Cortex of kidney (tissue), 1 donor: ENCODE measurements at places on chromosomes 2 and 18.

GRCh38 chr2:86281066-86281700, 56.2 kb downstream of the REEP1 start:
- no peak for DNase-seq

DNA sequence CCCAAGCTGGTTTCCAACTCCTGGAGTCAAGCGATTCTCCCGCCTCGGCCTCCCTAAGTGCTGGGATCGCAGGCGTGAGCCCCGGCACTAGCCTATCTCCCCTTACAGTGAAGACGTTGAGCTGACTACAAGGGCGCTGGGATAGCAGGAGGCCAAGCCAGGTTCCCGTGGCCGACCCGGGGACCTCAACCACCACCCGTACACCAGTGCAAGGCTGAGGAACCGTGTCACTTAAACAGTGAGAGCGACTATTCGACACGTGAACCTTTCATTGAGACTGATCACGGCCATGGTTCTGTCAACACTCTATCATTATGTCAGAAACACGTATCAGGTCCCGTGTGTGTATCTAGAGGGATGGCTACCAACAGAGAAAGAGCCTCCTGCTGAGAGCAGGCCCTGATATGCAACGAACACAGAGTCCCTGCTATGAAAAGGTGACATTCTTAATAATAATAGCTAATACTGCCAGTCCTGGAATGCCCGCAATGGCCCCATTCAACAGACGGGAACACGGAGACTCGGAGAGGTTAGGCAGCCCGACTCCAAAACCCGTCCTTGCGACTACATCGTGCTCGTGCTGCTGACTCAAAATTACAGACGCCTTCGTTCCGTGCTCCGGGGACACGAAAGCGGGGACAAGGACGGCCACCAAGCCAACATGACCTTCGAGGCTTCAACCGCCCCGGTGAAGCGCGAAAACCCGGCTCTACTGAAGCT, 833 bp downstream of the AFG3L2 start:
- no peak for DNase-seq

DNA sequence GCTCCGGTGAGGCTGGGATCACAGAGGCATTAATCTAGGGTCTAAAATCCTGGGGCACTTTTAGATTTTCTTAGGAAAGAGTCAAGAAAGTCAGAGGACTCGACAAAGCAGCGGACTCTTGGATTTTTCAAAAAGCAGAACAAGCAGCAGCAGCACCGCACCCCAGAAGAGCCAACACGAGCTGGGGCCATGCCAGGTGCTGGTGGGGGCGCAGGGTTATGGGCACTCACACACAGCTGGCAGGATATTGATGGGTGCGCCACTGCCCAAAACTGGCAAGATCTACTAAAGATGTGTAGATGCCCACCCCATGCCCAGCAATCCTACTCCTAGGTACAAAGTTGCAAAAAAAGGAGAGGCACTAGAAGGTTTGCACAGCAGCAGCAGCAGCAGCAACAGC, 33.9 kb upstream of the SEMA4C start:
- no peak for DNase-seq

DNA sequence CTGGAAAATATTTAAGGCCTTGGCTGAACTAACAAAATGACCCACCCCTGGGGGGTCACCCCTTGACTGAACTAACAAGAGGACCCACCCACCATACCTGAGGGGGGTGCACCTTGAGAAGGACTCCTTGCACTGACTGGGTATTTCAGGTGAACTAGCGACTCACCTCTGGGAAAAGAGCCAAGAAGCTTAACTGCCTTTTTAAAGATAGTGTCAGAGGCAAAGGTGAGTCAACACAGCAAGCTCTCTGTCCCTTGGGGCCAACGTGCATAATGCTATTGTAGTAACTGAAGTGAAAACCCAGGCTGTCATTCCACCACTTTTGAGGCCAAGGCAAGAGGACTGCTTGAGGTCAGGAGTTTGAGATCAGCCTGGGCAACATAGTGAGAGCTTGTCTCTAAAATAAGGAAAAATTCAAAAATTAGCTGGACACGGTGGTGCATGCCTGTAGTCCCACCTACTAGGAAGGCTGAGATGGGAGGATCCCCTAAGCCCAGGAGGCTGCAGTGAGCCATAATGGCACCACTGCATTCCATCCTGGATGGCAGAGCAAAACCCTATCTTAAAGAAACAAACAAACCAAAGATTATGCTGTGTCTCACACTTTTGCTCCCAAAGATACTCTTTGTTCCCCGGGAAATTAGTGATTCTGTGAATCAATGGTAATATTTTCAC, 36.4 kb upstream of the ZCCHC2 start:
- DNase-seq, result no peak

DNA sequence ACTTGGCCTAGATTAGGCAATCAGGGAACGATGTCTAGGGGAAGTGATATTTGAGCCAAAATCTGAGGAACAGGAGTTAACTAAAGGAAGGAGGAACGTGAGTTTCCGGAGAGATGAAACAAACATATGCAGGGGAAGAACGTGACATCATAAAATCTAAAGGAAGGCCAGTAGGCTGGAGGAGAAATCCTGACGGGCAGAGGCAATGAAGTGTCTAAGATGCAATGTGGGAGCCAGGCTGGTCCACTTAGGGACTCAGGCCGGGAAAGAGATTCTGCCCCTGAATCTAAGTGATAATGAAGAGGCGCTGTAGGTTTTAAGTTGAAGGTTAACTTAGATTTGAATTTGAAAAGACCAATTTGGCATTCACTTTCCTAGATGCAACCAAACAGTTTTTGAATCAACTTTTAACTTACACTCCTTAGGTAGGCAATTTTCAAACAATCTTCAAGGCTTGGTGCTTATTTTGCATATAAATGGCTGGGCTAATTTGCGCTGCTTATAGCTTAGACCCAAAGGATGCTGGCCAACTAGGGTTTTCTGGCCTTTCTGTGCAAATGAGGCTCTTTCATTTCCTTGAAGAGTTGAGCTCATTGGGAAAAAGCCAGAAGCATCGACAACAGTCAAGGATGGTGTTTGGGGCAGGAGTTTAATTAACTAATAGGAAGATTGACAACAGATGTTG, 221.7 kb downstream of the SOX11 start:
- DNase-seq, result no peak

DNA sequence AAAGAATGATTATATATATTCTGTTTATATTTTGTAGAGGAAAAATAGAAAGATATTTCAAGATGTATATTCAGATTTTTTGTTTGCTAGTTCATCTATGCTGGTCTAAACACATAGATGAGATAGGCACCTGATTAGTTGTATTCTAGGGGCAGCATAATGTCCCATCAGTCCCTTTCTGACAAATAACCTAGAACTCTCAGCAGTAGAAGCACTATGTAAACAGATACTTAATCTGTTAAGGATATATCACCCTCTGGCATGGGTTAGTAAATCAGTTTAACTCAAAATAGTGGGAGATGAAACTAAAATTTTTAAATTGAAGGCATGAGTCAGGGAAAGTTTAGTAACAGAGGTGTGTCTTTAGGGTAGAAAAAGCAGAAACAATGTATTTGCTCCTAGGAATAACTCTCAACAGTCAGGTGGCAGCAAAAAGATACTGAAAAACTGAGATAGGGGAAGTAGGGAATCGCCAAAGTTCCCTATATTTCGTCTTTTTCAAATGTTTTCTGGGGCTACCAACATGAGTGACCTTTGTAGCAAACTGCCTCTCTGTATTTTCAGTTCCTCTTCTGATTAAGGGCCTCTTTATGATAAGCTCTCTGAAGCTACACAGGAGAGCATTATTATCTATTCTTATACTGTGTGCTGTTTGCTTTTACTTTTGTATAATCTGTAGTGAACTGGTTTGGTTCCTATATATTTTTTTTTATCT, 5.7 kb downstream of the PPP1R1C start:
- no peak for DNase-seq

DNA sequence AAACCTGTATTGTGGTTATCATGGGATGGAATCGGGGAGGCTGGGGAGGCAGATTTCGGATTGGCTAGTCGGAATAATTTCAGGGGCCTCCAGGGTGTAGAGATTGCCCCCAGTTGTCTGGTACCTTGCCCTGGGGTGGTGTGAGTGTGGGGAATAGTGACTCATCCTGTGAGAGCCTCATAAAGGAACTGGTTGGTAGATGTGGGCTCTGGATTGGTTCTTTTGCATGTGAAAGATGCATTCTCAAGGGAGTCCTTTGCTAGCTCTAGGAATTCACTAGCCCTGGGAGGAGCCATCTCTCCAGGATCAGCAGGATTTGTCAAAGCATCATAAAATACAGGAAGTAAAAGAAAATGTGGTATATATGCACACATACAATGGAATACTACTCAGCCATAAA, 331.6 kb downstream of the SETBP1 start:
- DNase-seq, result no peak

DNA sequence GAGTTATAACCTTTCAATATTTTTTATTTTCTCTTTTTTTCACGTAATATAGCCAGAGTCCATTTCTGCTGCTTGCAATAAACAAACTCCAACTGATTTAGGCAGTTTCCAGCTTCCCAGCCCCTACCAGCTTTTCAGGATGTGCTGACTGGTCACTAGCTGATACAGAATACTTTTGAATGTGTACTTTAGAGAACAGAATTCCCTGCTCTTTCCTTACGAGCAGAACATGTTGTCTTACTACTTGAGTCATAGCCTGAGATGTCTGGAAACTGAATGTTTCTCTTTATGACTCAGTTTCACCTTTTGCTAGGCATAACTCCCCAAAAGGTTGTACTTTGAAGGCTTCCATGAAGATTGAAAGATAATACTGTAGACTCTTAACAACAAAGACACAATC, 44.5 kb upstream of the KCNE4 start:
- no peak for DNase-seq

DNA sequence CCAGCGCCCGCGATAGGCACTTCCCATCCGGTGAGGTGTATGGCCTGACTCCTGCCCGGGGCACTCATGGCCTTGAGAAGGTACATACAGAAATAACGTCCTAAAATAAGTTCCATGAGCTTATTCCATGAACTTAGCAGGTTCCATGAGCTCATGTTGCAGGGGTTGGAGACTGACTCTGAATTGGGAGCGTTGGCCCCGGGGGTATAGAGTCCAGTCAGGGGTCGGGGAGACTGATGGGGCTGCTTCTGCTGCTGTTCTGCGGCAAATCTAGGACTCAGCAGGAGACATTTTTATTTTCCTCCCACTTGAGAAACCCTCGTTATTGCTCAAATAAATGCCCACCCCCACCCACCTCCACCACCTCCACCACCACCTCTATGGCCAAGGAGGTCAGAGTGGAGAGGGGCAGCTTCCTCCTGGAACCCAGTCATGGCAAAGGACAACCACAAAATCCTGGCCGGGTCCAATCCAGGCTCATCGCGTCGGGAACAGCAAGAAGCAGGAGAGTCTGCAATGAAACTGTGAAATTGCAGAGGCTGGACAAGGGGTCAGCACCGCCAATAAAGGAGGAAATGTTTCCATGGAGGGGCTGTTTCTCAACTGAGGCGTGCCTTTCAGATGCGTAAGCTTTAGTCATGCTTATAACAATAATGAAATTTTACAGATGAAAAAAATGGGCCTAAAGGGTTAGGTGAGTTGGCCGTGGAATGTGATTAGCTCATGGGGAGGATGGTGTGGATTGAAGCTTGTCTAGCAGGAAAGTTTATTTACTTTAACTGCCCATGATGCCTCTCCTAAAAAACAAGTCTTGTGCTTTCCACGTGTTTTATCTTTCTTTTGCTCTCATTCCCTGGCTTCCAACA, 136.6 kb upstream of the ALKAL2 start:
- DNase-seq, result no peak

GRCh38 chr2:101587251-101587650, 110.3 kb upstream of the MAP4K4 start:
- DNase-seq, result no peak

GRCh38 chr2:128988326-128988725, 669.7 kb upstream of the HS6ST1 start:
- no peak for DNase-seq

DNA sequence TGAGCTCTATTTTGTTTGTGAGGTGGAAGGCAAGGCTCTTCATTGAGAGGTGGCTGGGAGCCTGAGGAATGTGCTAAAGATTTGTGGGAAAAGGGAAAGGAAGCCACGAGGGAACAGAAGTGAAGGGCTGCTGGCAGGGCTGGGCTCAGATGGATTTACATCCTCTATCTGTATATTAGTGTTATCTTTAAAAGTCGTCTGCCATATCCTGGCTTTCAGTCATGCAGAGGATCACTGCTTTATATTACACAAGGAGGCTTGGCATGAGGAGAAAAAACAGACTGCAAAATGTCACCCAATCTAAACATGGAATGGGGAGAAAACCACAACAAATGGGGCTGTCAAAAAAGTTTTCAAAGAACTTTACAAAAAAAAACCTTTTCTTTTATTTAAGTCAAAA, 434.4 kb downstream of the HRH4 start:
- DNase-seq, result no peak

DNA sequence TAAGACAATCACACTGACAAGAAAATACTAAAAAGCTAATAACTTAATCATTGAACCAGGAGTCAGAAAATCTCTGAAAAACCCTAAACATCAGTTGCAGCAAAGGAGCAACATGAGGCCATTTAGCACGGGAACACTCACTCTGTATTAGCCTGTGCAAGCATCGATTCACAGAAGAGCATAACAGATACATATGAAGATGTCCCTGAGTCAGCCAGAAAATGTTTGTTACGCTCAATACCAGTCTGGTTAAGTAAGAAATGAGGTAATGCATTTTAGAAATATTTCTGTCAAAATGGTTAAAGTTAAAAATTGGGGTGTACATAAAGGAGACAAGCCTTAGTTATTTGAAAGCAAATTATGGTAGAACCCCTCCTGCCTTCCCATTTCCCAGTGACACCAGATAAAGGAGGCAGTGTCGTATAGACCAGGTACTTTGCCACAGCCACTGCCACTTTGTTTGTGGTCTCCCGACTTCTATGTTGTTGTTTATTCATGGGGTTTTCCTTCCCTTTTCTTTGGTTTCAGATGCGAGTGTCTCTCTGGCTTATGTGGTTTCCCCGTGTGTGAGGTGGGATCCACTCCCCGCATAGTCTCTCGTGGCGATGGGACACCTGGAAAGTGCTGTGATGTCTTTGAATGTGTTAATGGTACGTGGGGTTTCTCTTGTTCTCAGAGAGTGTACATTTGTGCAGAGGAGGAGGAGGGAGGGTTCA, 108.6 kb downstream of the CRIM1 start:
- no peak for DNase-seq

GRCh38 chr2:240368781-240369331, 66.6 kb upstream of the GPC1 start:
- no peak for DNase-seq

DNA sequence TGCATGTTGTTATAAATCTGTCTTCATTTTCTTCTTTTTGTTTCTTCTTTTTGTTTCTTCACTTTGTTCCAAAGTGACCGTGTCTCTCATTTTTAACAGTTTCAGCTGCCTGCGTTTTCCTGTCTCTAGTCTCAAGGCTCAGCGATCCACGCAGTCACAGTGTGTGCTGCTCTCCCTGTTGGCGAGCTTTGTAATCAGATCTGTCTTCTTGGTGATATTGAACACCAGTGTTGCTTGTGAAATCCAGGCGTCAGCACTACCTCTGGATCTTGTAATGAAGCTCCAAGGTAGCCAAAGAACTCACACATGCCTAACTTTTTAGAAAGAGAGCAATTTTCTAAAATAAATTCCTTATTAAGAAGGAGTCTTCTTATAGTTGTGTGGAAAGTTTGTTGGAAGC, 13.2 kb downstream of the SNTG2 start:
- no peak for DNase-seq
